ENCODE measurements at places on chromosomes 5 and 9. TPM values are rescaled to one million over a fixed set of nuclear protein-coding genes. Genes with fewer than 3 reads are reported as not detected.

DNA sequence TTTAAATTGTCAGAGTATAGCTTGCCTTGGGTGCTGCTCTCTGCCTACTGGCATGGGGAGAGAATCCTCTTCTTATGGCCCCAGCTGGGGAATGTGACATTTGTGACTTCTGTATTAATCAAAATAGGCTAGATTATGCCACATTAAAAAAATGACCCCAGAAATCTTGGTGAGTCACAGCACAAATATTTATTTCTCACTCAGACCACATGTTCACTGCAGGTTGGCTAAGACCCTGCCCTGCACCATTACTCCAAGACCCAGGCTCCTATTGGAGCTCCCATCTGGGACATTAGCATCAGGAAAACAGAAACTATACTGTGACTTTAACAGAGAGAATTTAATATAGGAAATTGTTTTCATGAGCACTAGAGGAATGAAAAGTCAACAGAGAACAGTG lies 16.6 kb upstream of the WHRN start:
- DNase-seq, result no peak

GRCh38 chr5:67142816-67143215 lies 53.8 kb downstream of the CD180 start:
- DNase-seq, result no peak

DNA sequence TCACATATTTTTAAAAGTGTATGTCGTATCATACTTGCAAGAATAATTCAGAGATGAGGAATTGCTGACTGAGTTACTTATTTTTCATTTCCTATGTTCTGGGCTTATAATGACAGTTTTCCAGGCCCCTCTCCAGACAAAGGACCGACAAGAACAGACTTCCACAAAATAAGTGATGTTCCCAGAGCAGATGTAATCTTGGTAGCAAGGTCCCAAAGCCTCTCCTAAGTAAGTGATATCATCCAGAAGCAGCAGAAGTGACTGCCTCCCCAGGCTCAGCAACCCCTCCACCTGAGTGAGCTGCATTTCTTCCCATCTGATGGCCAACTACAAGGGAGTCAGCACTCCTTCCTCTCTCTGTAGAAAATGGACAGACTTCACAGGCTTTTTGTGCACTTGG lies 57.1 kb downstream of the SEMA6A start:
- DNase-seq, result no peak

The IFNE gene
- total RNA-seq, result not detected

The AQP3 gene
- 0.44 TPM for total RNA-seq

Data from lung microvascular endothelial cell (primary cell).